ENCODE measurements at places on chromosomes 11 and 22.

- DNase-seq, result no peak
These were observed 42.1 kb upstream of the JAM3 start for GRCh38 chr11:134026655-134027343.

DNA sequence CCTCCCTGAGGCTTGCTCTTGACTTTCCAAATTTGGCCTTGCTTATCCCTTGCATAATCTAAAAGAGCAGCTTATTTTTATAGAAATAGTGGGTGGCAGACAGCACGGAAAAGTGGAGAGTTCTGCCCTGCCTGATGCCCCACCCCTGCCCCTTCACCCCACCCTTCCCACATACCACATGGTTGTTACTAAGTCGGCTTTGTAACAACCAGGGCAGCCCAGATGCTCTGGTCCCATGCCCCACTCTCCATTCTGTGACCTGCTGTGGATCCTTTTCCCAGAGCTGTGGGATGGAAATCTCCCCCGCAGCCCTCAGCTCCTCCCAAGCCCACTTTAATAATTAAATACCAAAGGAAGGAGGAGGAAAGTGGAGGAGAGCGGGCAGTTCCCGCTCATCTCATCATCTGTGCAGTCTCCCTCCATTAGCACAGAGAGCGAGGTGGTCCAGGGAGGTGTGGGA, 10.9 kb downstream of the MRGPRF start:
- DNase-seq, result peak; percentile 8

GRCh38 chr22:49019737-49020713, 807.6 kb downstream of the BRD1 start:
- no peak for DNase-seq

GRCh38 chr22:43154887-43155536, 3.7 kb downstream of the TSPO start:
- no peak for DNase-seq

- no peak for DNase-seq
These were observed 29.6 kb upstream of the TBCEL start for GRCh38 chr11:120994091-120994859.

- no peak for DNase-seq
These were observed 38.3 kb upstream of the GRAMD1B start for GRCh38 chr11:123391646-123392348.

GRCh38 chr11:134409552-134410429, 2.3 kb downstream of the B3GAT1 start:
- DNase-seq, result no peak

DNA sequence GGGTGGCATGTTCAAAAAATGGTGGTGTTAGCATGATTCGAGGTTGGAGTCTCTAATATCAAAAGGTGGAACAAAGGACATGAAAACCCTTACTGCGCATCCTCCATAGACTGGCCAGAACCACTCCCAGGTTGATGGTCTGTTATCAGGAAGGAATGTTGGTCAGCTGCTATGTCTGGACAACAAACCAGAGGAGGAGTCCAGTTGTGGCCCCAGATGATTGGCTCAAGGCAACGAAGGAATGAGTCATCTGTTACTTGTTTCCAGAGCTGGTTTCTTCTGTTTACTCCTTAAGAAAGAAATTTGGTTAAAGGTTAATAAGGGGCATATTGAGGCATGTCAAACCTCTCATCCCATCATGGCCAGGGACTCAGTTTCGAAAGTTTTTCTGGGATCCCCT, 56.8 kb upstream of the GRIA4 start:
- peak; percentile 2 for DNase-seq

DNA sequence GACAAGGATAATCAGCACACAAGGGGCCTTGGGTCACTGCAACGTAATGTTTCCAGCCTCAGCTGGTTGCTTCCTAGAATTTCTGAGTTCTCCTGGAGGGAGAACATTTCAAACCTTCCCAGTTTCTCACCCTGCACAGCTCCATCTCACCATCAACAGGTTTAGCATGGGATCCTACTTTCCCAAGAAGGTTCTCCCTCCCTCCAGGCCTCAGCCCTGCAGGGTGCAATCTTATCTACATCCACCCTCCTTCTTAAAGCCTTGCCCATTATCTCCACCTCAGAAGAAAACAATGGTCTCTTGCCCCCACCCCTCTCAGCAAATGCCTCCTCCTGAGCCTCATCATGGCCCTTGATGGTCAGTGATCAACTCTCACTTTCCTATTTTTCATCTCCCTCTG, 23.6 kb downstream of the CADM1 start:
- DNase-seq, result no peak

- DNase-seq, result no peak
These were observed 29.3 kb downstream of the CLPB start for GRCh38 chr11:72405009-72405408.

Data from fibroblast of the aortic adventitia (primary cell).